ENCODE measurements at places on chromosomes 3 and 15.

DNA sequence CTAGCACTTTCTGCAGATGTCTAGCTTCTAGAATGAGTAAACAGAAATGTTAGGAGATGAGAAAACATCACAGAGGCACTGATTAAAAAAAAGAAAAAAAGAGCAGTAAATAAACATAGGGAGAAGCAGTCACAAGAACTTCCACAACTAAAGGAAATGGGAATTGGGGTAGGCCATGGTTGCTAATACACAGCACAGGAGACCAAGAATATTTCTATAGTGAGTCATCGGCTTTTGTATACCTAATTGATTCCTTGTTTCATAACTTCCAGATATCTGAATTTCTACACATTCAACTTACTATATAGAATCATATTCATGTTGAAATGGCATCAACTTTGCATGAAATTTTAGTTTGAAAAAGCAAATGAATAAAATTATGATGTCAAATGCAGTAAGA lies 47.3 kb upstream of the TCF12 start:
- DNase-seq, result no peak

GRCh38 chr15:83698294-83698693 lies 44.4 kb downstream of the ADAMTSL3 start:
- DNase-seq, result no peak

DNA sequence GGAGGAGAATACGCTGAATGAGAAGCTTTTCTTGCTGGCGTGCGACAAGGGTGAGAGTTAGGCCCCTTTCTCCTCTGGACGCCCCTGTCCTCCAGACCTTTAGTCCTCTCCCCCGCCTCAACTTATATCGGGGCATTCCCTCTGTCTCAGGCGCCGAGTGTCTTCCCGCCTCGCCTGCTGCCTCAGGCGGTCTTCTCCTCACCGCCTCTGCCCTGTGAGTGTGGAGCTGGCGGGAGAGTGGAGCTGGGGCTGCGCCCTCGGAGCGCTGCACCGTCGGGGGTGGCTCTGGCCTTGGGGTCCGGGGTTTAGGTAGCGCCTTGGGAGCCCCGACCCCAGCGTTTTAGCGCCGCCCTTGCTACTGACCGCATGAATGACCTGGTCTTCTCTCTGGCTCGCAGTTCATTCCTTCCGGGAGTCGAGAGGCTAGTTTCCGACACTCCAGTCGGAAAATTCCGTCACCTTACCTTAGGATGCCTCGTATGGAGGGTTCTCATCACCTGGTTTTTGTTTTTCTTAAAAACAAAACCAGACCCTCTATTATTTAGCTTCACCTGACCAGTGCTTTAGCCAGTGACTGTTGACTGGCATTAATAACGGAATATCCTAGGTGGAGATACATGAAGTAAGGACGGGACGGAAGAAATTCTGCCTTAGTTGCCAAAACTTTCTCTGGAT lies 985 bp downstream of the TRPC1 start:
- DNase-seq, result peak; percentile 65

DNA sequence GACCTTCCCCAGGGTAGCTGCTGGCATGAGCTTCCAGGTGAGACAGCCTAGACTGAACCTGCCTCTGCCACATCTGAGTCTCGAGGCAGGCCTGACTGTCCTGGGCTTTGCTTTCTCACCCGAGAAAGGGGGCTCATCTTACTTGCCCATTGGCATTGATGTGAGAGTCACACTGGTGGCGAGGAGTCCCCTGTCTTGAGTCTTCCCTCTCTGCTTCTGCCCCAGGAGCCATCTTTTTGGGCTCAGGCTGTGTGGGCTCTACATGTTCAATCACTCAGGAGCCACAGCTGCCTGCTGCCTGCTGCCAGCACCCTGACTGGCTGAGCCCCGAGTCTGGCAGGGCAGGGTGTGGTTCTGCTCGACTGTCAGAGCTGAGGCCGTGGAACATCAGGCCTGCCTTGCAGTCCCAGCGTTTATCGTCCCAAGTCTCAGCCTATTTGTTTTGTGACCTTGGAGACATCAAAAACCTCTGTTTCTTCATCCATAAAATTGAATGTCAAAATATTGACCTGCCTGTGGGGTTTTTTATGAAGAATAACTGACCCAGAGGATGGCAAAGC lies 132.5 kb downstream of the DNAJB8 start:
- no peak for DNase-seq

GRCh38 chr3:57818772-57819171 lies 62.7 kb downstream of the SLMAP start:
- DNase-seq, result no peak

DNA sequence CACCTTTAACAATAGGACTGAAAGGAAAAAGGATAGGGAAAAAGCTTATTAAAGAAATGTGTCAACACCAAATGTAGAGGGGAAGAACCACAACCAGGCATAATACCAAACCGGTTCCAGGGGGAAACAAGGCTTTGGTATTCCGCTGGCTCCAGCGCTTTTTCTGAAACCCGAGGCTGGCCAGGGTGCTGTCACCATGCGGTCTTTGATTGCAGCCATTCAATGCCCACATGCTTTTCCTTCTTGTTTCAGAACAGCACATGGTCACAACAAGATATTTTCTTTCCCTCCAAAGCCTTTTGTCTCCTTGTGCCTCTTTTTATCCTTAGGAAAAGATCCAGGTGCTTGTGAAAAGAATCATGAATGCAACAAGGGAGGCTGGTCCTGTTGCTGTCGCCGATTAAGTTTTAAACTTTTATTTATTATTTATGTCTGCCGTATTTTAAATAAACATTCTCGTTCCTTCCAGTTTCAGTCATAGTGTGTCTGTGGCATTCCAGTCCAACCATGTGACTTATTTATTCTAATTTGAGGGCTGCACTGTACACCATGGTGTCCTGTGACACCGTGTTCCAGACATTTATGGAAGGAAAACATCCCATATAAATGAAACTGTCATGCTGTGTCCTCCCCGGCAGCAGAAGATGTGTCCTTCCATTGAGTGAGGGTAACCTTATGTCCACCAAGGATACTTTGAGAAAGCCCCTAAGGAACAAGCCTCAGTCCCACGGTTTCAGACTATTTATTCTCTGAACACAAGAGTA lies 41.1 kb downstream of the CCK start:
- no peak for DNase-seq

- no peak for DNase-seq
Observed at GRCh38 chr3:19399836-19400235, 251.5 kb downstream of the KCNH8 start.

DNA sequence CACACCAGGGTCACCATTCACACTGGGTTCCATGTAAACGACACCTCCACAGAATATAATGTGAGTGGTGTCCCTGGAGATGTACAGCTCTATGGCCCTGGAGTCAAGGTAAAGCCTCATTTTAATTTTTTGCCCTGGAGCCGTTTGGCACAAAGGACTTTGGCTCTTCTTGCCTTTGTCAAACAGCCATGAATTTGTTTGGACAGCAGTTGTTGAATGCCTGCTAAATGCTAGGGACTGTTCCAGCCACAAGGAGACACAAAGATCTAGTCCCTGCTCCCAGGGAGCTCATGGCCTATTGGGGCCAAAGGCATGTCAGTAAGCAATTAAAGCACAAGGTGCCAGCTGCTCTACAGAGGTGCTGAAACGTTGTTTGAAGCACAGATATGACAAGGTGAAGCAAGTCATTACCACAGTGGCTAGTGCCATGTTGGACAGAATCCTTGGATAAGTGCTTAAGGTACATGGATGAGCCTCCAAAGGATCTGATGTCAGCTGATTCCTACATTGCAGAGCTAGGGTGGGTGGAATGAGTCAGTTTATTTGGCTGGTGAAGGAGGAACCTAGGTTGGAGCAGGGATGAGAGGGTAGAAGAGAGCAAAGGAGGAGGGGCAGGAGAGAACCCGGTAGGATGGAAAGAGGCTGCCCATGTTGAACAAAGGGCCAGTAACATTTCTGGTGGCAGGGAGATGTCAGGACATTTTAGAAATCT lies 171.9 kb upstream of the CTDSPL start:
- no peak for DNase-seq

GRCh38 chr15:50996641-50997040 lies 88.2 kb downstream of the AP4E1 start:
- DNase-seq, result no peak

DNA sequence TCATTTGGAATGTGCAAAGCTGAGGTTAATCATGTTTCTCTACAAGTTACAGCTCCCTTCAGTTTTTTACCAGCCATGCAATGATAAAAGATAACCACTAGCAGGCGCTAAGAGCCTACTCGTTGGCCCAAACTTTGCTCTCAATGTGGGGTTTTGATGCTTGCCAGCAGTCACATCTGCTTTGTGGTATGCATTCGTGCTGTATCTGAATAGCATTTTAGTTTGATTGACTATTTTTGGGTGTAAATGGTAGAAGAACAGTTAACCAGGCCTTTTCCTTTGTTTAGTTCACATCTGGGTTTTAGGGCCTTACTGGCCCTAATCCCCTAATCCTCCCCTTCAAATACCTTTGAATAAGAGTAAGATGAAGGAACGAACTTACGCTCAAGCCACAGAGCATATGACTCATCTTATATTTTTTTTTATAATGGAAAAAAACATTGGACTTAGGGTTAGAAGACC lies 4.4 kb upstream of the CLDN11 start:
- DNase-seq, result peak; percentile 71

GRCh38 chr3:32794487-32795308 lies 23.1 kb upstream of the TRIM71 start:
- DNase-seq, result no peak

DNA sequence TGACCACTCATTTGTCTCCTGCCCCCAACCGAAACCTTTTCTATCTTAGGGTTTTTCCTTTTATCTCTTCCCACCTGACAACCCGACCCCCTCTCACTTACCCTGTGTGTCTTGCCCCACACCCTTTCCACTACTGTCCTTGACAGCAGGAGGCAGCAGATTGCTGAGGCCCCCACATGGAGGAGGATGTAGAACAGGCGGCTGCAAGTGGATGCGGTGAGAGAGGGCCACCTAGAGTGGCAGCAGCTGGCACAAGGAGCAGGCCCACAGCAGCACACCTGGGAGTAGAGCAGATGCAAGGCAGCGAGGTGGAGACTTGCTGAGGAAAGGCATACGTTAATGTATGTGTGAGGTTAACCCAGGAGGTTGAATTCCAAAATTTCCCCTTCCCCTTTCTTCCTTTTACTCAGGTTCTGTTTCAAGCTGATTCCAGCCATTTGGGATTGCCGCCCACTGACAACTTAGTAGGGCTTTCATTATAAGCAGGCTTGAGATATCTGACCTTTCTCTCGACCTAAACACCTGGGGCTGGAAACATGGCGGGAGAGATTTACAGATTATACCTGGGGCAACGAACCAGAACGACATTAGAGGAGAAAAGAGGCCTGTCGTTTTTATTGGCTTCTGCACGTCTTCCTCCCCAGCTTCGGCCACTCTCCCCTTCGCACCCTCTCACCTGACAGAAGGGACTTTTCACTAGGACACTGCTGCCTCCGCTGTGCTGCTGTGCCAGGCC lies 643 bp downstream of the SERINC4 start:
- DNase-seq, result no peak

GRCh38 chr15:87704276-87704675 lies 552.3 kb downstream of the NTRK3 start:
- no peak for DNase-seq

GRCh38 chr3:30305021-30305420 lies 301.4 kb upstream of the TGFBR2 start:
- DNase-seq, result no peak

DNA sequence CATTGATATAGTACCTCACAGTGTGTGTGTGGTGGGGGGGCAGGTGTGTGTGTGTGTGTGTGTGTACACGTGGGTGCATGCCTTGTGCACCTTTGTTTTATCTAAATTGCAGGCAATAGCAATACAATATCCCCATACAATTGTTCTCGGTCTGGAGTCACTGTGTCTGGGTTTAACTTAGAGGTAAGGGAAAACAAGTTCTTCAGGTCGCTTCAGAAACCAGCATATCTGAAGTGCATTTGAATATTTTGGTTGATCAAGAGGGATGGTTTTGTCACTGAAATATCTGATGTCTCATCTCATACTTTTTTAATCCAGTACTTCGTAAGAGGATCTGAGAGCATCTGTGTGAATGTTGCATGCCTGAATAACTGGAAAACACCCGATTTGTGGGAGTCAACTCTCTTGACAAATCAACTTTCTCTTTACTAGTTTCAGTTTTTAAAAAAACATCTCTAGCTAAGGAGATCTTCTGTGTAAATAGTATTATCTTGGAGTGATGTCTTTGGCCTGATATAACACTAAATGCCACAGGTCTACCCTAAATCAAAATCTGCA lies 206.8 kb upstream of the NR2F2 start:
- DNase-seq, result no peak

- DNase-seq, result no peak
Observed at GRCh38 chr3:89402051-89402450, 294.6 kb downstream of the EPHA3 start.

GRCh38 chr15:58758141-58758540 lies 8.6 kb upstream of the ADAM10 start:
- no peak for DNase-seq

- no peak for DNase-seq
Observed at GRCh38 chr3:9278498-9278897, 29.1 kb upstream of the SRGAP3 start.
